Fibroblast of skin of left quadriceps (primary cell): ENCODE measurements at places on chromosomes 1 and 21.

DNA sequence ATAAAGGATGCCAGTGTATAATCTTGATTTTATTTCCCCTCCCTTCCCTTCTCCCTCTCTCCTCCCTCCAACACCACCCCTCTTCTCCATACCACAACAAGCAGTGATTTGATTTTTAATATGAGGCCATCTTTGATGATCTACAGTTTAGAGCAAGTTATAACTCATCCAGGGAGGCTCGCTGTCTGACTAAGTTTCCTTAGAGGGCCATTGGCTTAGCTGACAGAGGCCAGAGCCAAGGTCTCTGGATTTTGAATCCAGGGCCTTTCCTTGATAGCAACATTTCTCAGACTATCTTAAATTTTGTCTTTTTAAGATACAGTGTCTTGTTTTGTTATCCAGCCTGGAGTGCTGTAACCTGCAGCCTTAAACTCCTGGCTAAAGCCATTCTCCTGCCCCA is 431.0 kb upstream of the USP24 start:
- DNase-seq, result no peak

DNA sequence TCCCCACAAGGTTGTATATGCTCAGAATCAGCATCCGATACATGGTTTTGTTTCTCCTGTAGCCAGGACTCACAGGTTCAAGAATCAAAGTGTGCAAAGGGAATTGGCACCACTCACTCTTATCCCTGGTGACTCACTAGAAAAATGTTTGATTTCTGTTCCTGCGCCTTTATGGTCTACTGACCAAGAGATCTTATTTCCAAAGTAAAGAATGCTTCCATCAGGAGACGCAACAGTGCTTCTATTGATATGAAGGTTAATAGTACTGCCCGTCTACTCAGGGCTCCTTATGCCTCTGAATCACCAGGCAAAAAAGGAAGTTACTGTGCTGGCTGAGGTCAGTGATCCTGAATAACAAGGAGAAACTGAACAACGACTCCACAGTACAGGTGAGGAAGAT is 1392.0 kb upstream of the PRMT6 start:
- DNase-seq, result no peak

GRCh38 chr1:7470904-7471638 is 300.0 kb upstream of the VAMP3 start:
- DNase-seq, result peak; percentile 95

DNA sequence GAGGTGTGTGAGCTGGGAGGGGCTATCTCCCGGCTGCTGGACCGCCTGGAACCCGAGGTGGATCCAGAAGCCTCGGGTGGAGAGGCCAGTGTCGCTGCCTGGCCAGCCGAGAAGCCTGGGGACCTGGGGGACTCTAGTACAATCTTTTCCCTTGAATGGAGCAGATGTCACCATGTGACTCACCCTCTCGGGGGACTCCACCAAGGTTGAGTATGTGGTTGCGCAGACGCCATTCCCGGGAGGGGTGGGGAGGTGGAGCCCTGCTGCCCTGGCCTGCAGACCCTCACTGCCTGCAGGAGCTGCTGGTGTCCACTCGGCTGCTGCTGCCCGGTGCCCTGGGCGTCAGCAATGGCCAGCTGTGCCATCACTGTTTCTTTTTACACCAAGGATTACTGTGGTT is 40.3 kb downstream of the TP73 start:
- DNase-seq, result no peak

DNA sequence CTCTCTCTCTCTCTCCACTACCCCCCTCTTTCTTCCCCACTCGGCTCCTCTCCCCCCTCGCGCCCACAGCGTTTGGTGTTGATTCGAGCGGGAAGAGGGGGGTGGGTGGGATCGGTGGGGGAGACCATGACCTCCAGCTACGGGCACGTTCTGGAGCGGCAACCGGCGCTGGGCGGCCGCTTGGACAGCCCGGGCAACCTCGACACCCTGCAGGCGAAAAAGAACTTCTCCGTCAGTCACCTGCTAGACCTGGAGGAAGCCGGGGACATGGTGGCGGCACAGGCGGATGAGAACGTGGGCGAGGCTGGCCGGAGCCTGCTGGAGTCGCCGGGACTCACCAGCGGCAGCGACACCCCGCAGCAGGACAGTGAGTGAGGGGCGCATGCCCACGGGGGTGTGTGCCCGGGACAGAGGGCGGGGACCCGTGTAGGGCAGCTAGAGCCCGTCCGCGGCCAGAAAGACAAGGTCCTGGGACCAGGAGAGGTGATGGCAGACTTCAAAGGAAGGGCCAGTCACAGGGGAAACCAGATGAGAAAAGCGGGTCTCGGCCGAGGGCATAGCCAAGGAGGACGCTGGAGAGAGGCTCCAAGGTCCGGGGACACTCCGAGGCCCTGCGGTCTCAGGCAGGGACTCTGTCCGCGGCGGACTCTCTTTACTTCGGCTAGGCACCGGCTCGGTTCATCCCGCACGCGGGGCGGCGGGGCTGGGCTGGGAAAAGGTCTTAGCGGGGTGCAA is at the start of gene PRRX1:
PRRX1 (plus strand) TSS at position 39 of the 735 bp plus-strand sequence; CDS start at position 127, 88 bp downstream.
- DNase-seq, result peak; percentile 39
